ENCODE measurements at places on chromosomes 7 and 10.
A peak's percentile ranks its signal among the peaks of the same experiment; 100 is the strongest.

DNA sequence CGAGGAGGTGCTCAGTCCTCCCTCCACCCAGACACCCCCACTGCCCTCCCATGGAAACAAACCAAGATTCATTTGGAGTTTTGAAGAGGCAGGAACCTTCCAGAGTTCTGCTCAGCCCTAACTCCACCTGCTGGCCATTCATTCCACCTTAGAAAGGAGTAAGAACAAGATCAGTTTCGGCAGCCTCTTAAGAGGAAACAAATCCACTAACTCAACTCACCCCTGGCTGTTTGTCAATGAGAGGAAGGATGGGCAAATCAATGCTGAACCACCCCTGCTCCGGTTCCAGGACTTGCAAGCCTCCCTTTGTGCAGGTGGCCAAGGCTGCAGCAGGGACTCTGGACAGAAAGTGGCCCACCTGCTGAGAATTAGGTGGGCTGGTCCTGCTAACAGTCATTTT lies 26.2 kb downstream of the CCDC3 start:
- DNase-seq, result no peak

GRCh38 chr7:159078911-159079270 lies 65.8 kb downstream of the VIPR2 start:
- no peak for DNase-seq

- DNase-seq, result no peak
Observed at GRCh38 chr10:118970770-118971169, 58.7 kb upstream of the NANOS1 start.

DNA sequence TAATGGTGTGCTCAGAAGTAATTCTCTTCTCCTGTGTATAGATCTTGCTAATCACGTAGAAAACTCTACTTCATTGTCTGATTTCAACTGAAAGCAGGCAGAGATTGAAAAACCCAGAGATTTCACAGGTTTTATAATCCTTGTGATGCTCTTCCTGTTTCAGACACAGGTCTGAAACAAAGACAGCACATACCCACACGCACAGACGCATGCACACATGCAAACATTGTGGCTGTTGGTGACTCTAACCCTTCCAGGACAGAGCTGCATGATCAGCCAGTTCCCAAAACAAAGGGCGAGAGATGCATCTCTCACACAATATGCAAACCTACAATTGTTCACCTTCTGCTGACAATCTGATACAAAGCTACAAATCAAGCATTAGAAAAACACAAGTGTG lies 11.1 kb upstream of the TFEC start:
- no peak for DNase-seq

DNA sequence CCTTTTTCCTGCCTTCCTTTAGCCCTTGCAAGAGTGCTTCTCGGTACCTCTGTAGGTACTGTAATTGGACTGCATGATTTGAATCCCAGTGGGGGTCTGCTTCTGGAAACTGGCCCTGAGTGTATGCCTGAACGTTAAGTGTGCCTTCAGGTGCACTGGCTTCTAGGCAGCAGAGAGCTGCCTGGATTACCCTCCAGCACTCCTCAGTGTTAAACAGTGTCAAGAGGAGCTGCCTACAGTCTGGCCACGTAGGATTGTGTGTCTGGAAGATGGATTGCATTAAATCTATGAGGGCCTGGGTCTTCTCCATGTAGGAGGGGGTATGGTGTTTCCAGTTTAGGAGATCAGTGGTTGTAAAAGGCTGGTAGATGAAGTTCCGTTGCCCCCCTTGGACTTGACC lies 103.7 kb downstream of the TRIM24 start:
- no peak for DNase-seq

DNA sequence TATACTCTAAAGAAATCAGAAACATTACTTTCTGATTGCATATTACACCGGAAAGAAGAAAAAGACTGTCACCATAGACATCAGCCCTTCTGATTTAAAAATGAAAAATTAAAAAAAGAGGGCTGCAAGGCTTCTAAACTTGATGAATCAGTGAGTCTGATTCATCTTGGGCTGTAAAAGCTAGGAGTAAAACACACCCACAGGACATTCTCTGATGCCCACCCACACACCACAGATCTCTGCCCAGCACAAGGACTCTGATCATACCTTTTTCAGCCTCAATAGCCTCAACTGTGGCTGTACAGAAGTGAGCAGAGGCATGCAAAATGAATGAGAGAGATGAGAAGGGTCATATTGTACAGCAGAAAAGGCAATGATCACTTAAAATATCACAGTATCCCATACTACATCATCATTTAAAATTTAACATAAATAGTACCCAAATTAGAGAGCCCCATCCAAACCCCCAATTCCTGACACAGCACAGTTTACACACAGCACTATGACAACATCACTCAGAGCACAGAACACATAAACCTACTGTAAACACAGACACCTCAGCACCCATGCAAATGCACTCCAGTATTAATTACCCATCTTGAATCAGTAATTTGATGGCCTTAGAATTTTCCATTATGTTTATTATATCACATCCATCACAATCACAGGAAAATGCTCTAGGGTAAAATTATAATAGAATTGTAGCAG lies 6.4 kb upstream of the MSS51 start:
- DNase-seq, result peak; percentile 74

GRCh38 chr7:985915-986741 lies 3.1 kb downstream of the CYP2W1 start:
- DNase-seq, result no peak

DNA sequence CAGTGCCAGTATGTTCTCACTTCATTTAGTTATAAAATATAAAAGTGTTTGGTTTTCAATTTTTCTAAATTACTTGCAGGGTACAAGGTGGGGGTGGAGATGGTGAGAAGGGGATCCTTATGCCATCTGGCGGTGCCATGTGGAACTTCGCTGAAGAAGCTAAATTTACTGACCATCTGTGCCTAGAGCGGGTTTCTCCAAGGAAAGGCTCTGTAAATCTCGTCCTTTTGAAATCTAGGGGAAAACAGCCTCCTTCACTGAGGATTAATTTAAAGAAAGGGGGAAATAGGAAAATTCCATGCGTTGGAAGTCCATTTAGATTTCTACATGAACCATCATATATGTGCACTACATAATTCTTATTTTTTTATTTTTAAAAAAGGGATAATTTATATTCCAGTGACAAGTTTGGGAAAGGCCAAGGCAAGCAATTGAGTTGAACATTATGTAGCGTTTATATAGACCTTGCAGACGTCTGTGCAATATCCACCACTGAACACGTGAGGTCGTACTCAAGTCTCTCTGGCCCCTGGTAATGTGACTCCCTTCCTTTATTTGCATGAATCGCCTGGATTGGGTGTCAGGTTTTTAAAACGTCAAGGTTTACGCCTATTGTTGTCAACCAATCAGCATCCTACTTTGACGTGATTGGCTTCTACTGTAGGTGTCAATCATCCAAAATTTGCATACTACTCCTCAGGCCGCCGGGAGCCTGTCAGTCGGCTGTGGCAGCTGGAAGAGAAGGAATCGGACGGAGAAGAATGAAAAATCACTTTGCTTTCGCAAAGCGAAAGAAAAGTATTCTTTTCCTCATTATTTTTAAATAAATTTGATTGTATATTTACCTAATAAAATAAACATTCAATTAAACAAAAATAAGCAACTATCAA lies 297.1 kb upstream of the NFE2L3 start:
- peak; percentile 93 for DNase-seq

DNA sequence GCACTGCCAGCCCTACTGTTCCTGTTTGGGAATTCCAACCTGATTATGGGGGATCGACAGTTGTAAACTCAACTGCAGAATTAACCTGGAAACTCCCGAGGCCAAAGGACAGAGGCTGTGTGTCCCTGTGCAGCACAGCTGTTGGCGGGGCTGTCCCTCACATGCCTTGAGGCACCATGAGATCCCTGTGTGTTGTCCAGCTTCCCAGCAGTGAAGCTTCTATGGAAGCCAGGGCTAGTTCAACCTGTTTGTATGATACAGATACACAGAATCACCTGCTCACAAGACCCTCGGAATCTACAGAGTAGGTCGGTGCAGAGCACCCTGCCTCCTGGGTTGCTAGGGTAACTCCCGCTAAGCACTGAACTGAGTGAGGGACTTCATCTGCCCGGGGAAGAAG lies 61.0 kb upstream of the EFCAB10 start:
- DNase-seq, result no peak

DNA sequence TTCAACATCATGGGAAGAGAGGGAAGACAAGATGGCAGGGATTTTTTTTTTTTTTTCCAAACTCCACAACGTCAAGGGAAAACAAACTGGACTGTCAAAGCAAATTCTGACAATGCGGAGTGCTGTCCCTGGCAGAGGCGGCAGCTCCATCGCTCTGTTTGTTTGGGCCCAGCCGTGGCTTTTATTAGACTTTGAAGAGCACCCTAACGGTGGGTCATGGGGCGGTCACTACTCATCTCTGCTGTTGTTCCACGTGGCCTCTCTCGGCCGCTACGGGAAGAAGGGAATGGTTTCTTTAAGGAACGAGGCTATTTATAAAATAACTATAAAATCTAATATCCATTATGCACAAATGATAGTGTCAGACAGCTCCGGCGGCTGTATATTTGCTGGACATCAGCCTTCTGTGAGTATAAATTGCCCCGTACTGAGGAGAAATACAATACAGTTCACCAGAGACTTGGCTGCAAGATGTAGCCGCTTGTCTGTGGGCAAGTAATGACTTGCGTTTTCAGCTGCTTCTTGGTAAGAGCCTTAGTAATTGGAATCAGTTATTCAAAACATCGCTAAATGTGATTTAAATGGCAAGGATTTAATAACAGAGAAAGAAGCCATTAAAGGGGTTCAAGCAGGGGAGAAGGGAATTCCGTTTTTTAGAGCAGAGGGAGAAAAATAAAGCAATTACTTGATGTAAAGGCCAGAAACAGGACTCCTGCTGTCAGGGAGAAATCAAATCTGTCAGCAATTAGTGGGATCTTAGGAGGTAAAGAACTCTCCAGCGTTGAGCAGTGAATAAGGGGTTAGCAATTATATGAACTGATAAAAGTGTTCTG lies 61.7 kb upstream of the RAB11FIP2 start:
- peak; percentile 28 for DNase-seq

- no peak for DNase-seq
Observed at GRCh38 chr10:61170594-61170993, 226.6 kb upstream of the RHOBTB1 start.

GRCh38 chr10:24214762-24215161 lies 5.8 kb downstream of the KIAA1217 start:
- no peak for DNase-seq

GRCh38 chr10:83073472-83073871 lies 1065.8 kb upstream of the GHITM start:
- no peak for DNase-seq

GRCh38 chr10:95071107-95071660 lies 1.9 kb upstream of the CYP2C8 start:
- DNase-seq, result no peak

GRCh38 chr7:157760004-157760730 lies 423.4 kb downstream of the DNAJB6 start:
- DNase-seq, result no peak

DNA sequence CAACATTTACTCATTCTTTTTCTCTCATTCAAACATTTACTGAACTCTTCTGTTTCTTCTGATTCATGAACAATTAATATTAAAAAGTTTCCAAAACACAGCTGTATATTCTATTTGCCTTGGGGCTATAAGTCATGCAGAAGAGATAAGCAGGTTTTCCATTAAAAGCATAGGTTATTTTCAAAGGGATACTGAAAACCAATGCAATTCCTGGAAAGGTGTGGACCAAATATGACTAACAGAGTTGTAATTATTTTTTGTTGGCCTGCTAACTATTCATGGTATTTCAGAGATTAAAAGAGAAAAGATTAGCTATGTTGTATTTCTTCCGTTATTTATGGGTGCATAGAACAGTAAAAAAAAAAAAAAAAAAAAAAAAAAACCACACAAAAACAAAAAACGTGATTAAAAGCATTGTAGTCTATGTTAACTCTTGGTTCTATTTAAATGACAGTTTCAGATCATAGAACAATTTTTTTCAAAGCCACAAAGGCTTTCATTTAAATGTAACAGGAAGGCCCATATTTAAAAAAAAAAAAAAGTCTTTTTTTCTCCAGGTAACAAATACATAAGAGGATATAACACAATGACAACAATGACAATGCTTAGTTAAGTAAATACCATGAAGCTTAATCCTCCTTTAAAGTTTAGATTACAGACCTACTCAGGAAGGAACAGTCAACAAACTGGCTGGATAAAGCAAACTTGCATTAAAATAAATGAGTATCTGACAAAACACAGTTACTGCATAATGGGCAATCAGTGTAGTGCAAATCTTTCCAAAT lies 1042.9 kb downstream of the GATA3 start:
- no peak for DNase-seq

DNA sequence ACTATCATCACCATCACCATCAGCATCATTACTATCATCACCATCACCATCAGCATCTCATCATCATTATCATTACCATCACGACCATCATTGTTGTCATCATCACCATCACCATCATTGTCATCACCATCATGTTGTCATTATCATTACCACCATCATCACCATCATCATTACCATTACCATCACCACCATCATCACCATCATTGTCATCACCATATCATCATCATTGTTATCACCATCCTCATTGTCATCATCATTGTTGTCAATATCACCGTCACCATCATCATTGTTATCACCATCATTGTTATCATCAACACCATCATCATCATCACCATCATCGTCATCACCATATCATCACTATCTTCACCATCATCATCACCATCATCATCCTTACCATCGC lies 124.3 kb downstream of the PTPRN2 start:
- DNase-seq, result no peak

GRCh38 chr10:75074711-75075445 lies 36.6 kb upstream of the SAMD8 start:
- no peak for DNase-seq

- DNase-seq, result no peak
Observed at GRCh38 chr7:36787933-36788378, 63.7 kb upstream of the AOAH start.

DNA sequence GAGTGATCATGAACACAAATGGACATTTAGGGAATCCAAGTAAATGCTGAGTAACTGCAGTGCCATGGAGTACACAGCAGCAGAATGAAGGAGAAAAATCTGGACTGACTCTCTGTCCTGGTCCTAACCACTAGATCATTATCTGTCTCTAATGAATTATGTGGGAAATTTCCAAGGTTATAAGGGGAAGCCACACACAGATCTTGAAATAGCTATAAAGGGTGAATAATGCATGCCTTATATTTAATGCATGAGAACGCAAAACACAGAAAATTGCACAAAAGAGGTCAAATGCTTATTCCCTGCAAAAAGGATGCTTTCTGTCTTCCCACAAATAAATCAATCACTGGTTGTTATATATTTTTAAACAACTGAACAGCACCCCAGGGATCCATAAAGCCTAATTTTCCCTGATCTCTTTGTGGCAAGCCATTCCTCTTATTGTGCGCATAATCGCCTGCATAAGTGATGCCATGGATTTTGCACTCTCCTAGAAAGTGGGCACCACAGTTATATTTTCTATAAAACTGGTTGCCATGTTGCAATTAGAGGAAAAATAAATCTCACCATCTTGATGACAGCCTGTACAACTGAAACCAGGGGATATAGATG lies 201.8 kb downstream of the XPNPEP1 start:
- DNase-seq, result no peak
